ENCODE measurements at places on chromosomes 12 and 14. TPM values are rescaled to one million over a fixed set of nuclear protein-coding genes. Genes with fewer than 3 reads are reported as not detected.

GRCh38 chr12:6612247-6612646 is 5.1 kb upstream of the CHD4 start:
- no peak for DNase-seq

Gene ADCK1
- 20.4 TPM for total RNA-seq

- DNase-seq, result no peak
These were observed 405.3 kb downstream of the MED13L start for GRCh38 chr12:115872212-115872611.

- no peak for DNase-seq
These were observed 368.6 kb downstream of the BCL11B start for GRCh38 chr14:98903371-98903770.

DNA sequence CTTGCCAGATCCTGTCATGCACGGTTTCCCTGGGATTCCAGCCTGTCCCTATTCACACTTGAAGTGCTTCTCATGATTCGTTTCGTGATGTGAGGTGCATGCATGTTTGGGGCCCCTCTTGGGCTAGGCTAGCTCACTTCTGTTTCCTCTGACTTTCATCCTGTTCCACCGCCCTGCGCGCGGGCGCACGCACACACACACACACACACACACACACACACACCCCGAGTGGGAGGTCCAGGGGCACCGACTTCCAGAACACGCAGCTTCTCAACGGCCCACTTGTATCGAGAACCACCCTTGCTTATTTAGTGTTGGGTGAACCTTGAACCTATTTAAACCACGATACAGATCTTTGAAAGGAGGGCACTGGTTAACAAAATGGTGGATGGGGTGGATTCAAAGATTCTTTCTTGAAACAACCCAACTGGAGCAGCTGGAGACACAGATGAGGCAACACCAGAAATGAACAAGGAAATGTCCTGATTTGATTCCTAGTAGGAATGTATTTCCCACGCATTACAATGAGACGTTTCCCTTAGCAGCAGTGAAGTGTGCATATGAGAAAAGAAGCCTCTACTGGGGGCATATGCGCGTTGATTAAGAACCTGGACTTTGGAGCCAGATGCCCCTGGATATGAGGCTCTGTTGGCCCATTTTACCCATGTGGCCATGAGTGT is 16.3 kb downstream of the ELK3 start:
- DNase-seq, result no peak

Gene AACS
- total RNA-seq, result 70.5 TPM

- DNase-seq, result no peak
These were observed 350.6 kb downstream of the CACNA1C start for GRCh38 chr12:2403221-2403976.

GRCh38 chr12:52925717-52926595 is 21.1 kb upstream of the KRT8 start:
- DNase-seq, result no peak

- DNase-seq, result no peak
These were observed 138.7 kb downstream of the ETV6 start for GRCh38 chr12:11787933-11788849.

GRCh38 chr14:92224358-92224954 is 98.5 kb upstream of the SLC24A4 start:
- DNase-seq, result no peak

DNA sequence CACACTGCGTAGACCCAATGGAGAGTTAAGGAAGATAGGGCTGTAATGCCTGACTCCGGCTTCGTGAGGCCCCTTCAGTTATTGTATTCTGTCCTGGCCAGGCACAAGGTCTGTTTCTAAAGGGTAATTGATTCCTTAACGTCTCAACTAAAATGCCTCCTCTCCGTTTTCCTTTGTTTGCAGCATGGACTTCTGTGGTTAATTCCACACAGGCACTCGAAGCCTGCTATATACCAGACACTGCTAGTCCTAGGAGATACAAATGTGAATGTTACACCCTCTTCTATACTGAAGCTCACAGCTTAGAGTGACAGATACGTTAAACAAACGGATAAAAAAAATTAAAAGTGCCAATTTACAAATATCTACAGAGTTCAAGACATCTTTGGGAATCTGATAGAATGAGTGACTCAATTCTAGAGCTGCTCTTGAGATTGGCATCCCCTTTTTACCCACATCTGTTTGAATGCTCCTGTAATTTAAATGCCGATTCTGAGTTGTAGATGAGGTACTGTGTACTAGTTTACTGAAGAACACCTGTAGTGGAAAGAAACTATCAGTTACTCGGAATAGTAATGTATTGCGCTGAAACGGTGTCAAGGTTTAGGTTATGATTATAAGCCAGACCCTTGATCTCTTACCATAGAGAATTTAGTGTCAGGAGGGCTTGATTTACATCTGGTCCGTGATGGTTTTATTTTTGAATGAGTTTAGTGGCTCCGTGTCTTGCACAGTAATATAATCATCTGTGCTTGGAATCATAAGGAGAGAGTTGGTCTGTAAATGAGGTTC is 784 bp downstream of the PSMA6 start:
- no peak for DNase-seq

Gene HOXC10
- total RNA-seq, result not detected

Gene GALNT8
- 36.4 TPM for total RNA-seq

GRCh38 chr12:96883571-96883970 is 23.5 kb upstream of the NEDD1 start:
- DNase-seq, result no peak

Gene SCN8A
- 127 TPM for total RNA-seq

DNA sequence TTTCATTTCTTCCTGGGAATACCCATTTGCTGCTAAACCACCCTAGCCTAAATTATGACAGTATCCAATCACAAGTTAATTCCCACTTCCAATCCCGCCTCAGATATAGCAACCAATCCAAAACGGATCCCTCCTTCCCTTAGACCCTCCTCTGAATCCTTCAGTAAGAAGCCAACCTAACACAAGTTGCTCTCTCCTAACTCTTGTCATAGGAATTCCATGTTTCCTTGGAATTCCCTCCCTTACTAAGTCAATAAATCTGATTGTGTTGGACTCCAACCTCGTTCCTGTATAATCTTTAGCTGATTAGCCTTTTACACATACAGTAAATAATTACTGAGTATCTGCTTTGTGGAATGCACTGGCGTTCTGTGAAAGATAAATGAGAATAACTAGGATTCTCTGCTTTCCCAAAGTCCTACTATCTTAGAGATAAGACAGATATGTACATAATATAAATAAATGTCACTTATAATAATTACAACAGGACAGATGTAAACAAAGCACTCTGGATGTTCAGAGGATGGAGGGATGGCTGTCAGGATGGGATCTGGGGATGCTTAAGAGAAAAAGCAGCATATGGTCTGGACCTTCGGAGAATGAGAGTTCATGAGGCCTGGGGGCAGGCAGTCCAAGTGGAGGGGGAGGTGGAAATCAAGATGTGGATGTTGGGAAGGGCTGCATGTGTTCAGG is 185.8 kb upstream of the SOX5 start:
- no peak for DNase-seq

GRCh38 chr14:69827560-69827959 is 30.5 kb upstream of the SLC10A1 start:
- DNase-seq, result no peak

- no peak for DNase-seq
These were observed 63.5 kb downstream of the PRMT8 start for GRCh38 chr12:3554371-3555115.
